ENCODE measurements at places on chromosomes 2 and 18.

DNA sequence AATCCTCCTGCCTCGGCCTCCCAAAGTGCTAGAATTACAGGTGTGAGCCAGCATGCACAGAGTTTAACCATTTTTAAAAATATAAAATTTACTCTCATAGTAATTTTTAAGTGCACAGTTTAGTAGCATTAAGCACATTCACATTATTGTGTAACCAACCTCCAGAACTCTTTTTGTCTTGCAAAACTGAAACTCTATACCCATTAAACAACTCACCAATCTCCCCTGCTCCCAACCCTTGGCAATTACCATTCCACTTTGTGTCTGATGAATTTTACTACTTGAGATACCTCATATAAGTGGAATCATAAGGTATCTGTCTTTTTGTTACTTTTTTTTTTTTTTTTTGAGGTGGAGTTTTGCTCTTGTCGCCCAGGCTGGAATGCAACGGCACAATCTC lies 112.5 kb downstream of the BMPR2 start:
- no peak for DNase-seq

GRCh38 chr2:103792042-103792441 lies 1030.2 kb downstream of the TMEM182 start:
- no peak for DNase-seq

DNA sequence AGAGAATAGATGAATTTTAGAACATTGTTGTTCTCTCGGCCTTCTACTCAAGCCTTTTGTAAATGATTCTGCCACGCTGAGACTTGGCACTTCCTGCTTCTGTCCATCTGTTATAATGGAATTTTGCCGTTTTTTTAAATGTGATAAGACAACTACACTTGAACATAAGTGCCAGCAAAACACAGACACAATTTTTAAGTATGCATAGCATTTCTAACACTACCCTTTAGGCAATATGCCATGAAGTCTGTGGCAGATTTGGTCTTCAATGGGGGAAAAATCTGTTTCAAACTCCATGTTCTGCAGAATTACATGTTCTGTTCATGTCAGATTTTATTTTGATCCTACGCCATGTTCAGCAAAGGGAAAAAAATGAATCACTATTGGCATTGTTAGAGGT lies 1170.7 kb upstream of the SLC39A10 start:
- DNase-seq = no peak

DNA sequence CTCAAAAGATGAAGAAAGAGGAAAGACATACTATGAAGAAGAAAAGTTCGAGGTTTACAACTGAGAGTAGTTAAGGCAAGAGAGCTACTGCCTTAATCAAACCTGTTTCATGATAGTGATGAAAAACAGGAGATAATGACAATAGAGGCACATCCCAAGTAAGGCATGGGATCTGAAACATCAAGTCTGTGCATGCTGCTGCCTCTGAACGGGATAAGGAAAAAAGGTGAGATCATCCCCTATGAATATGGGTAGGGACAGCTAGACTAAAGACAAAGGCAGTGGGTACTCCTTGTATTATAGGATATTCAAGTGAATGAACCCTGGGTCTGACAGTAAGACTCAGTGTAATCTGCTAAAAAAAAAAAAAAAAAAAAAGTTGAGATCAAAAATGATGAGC lies 3.0 kb downstream of the EXOC6B start:
- DNase-seq = no peak

DNA sequence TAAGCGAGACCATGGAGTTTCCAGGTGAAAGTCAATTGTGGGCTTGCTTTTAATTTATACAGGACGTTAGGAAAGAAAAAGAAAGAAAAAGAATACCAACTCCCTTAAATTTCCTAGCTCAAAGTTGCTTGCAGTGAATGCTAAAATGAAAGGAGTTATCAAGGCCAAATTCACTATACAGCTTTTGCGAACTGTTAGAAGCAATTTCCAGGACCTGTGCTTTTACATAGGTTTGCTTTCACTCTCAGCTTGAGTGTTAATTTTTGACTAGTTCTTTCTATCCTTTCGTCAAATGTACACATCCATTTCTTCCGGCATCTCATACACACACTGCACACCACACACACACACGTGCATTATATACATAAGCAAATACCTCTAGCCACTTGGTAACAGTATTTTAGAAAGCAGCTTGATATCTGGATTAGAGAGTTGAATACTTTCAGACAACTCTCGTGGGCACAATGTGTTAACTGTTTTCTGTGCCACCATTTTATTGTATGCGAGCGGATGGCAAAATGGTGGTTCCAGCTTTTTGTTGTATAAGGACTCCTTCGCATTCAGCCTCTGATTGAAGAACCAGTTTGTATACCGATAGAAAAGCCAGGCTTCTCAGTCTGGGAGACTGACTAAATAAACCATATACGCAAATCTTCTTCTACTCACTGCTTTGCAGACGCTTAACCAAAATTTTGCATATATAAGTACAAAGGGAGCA lies 381.8 kb downstream of the MTX2 start:
- no peak for DNase-seq

DNA sequence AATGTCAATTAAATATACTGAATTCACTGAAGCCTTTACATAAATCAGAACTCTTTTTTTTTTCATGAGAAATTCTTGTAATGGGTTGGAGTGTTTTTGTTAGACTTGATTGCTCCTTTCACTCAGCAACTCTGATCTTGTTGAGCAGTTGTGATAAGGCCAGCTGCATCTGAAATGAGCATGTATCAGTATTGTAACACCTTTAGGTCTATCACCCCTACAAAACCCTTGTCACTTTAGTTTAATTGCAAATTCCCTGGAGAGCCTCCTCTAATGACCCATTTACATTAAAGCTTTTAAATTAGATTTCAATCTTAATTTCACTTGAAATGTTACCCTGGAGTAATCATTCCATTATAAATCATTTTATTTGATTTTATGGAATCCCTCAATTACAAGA lies 346.8 kb upstream of the TCF4 start:
- DNase-seq = no peak

DNA sequence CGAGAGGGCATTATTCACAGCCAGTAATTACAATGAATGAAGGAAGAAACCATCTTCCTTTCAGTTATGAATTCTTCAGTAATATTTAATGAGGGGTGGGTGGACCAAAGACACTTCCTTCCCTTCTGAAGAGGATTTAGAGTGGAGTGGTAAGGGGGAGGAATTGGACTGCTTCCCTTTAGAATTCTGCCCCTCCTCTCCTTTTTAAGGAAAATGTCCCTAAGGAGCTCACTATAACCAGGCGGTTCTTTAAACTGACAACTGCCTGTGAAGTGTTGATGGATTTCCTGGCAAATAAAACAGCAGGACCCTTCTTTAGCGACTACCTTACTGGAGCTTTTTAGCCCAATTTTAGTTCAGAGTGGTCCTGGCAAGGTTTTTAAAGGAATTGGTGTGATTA lies 86.4 kb downstream of the LIMS1 start:
- no peak for DNase-seq

- DNase-seq = no peak
Observed at GRCh38 chr18:354471-354870, 86.6 kb upstream of the THOC1 start.

- DNase-seq = no peak
Observed at GRCh38 chr2:149739883-149740265, 152.3 kb upstream of the MMADHC start.

- peak; percentile 42 for DNase-seq
Observed at GRCh38 chr18:8816816-8817215, 111.5 kb downstream of the MTCL1 start.

DNA sequence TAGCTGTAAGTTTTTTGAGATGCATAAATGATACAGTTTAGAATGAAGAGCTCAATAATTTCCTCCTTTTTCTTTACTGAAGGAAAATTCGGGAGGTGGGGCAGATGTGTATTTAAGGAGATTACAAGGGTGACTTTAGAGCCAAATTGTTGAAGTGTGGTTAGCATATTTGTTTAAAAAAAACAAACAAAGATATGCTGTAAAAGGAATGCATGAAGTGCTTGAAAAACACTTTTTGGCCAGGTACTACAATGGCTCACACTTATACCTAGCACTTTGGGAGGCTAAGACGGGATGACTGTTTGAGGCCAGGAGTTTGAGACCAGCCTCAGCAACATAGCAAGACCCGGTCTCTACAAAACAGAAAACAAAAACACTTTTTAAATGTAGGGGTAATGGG lies 38.4 kb downstream of the CD302 start:
- DNase-seq = no peak

DNA sequence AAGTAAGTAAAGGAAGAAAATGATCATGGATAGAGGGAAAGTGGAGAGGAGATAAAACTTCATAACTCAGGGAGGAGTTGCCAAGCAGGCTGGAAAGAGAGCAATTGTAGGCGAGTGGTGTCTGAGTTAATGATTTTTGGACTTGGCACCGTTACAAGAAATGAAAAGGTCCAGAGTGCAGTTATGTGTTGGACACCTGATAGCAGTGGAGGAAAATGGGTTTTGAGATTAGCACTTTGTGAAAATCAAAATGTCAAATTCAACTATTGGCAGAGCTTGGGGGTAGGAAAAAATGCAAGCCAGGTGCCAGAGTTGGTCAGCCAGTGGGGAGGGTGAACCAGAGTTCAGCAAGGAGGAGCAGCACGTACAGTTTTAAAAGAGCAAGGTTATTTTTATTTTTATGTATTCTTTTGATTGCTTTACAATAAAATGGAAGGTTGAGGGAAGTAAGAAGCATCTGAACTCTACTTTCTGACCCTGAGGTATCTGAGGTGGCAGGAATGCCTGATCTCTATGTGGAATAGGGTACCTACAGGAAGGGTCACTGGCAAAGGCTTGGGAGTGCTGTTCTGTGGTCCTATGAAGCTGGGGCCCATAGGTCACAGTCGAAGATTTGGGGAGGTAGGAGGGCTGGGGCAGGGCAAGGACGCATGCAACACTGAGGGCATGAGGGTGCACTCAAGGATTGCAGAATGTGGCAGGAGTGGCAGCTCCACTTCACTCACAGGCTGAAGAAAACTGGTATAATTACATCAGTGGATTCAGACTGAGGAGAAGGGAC lies 127.5 kb downstream of the CD8B2 start:
- DNase-seq = no peak

DNA sequence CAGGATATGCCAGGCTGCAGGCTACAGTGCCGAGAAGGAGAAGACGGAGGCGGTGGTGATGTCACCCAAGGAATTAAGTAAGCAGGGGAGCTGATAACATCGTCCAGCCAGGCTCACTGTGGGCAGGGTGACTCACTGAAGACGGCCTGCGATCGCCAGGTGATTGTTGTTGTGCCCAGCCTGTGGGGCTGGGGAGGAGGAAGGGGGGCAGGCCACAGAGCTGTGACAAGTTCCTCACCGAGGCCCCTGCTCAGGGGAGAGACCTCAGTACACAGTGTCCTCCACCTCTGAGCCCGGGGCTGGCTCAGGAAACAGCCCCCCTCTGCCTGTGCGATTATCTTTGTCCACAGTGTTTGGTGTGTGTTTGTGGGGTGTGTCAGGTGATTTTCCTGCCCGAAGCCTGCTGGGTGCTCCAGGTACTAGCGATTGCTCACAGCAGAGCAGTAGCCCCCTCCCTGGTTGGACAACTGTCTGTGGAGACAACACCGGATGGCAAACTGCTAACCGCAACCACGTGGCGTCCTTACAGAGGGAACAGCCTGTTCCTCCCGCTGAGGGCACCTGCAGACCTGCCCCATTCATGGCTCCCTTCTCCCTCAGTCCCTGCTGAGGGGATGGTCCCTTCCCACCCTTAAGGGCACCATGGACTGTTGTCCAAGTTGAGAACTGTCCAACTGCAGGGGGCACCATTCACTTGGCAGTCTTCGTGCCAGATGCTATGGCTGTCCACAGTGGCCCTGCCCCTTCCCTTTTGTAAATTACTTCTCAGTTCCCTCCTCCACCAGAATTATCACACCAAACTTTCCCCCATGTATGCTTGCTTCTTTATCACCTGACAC lies 95.1 kb downstream of the ZFP36L2 start:
- DNase-seq = peak; percentile 47

GRCh38 chr2:7593360-7593759 lies 676.1 kb downstream of the RNF144A start:
- DNase-seq = peak; percentile 18

DNA sequence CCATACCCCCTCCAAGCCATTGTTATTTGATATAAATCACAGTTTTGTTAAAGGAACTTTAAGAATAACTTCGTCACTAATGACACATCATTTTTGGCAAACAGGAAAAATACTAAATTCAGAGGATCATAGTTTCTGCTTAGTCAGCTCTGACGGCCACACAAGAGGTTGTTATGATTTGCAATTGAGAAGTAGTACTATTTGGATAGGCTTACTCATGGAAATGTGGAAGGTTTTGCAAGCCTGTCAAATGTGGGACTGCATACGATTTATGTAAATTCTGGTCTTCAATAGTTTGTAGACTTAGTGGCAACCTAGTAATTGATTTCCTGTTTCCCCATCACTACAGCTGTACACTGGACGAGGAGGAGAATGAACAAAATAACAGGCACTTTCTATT lies 108.1 kb downstream of the ARHGEF33 start:
- peak; percentile 46 for DNase-seq

DNA sequence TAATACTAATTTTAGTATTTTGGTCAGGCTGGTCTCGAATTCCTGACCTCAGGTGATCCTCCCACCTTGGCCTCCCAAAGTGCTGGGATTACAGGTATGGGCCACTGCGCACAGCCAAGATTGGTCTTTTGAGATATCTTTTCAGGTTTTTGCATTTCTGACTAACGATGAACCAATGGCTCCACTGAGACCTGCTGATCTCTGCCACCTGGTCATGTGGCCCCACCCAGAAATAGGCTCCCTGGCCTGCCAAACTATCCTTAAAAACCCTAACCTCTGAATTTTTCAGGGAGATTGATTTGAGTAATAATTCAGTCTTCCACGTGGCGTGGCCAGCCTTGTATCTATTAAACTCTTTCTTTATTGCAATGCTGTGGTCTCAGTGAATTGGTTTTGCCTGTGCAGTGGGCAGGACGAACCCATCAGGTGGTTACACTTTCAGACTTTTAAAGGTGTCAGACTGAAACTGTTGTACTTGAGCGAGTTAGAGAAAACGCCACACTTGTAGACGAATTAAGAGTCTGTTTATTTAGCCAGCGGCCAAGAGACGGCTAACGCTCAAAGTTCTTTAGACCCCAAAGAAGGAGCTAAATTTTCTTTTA lies 85.8 kb upstream of the MSH6 start:
- DNase-seq = no peak

DNA sequence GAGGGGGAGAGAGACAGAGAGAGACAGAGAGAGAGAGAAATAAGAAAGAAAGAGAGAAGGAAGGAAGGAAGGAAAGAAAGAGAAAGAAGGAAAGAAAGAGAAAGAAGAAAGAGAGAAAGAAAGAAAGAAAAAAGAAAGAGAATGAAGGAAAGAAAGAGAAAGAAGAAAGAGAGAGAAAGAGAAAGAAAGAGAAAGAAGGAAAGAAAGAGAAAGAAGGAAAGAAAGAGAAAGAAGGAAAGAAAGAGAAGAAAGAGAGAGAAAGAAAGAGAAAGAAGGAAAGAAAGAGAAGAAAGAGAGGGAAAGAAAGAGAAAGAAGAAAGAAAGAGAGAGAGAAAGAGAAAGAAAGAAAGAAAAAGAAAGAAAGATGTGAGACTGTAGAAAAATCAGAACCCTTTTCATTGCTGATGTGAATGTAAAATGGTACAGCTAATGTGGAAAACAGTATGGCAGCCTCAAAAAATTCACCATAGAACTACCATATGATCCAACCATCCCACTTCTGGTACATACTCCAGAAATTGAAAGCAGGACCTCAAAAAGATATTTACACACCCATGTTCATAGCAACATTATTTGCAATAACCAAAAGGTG lies 203.4 kb upstream of the POU3F3 start:
- no peak for DNase-seq

- DNase-seq = no peak
Observed at GRCh38 chr2:120955427-120955826, 219.8 kb downstream of the GLI2 start.
